Substantia nigra (tissue), 51 donors: ENCODE measurements at places on chromosomes 2 and 18.

DNA sequence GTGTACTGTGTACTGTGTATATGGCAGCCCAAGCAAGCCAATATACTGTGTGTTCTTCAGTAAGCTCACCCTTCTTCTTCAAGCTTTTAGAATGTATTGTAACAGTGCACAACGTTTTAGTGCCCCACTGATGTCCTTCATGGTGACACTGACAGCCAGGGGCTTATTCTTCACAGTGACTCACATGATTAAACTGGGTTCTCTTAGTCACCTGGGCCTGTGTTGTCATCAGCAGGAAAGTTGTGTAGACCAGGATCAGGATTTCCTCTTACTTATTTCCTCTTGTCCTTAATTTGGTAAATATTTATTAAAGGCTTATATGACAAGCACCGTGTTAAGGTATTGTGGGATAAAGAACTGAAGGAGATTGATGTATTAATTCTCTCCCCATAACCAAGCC, 67.9 kb upstream of the THOC1 start:
- DNase-seq = no peak

DNA sequence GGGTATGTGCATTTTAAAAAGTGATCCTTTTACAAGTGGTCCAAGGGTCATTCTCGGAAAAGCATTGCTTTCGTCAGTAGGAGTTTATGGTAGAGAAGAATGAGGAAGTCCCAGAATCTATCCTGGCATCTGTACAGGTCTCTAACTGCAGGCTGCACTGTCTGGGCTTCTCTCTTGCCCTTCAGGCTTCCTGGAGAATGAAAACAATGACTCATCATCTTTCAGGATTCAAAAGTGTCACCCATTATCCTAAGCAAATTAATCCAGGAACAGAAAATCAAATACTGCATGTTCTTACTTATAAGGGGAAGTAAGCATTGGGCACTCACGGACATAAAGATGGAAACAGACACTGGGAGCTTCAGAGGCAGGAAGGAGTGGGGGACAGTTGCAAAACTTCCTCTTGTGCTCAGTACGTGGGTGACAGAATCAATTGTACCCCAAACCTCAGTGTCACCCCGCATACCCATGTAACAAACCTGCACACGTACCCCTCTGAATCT, 60.2 kb upstream of the TXNDC2 start:
- no peak for DNase-seq

DNA sequence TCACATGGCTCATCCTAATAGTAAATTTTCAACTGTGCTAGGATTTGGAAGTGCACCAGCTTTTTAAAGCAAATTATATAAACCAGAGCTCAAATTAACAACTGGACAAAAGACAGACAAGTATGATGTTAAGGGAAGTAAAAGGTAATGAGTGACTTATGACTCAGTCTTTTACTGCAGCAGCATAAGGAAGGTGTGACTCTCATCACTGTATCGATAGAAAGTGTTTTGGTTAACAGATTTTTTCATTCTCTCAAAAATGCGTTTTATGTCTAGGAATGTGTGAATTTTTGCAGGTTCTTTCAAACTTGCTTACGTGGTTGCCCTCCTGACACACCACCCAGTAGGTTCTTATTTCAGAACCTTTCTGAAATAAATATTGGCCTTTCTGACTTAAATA, 244.2 kb upstream of the BOD1L2 start:
- no peak for DNase-seq

DNA sequence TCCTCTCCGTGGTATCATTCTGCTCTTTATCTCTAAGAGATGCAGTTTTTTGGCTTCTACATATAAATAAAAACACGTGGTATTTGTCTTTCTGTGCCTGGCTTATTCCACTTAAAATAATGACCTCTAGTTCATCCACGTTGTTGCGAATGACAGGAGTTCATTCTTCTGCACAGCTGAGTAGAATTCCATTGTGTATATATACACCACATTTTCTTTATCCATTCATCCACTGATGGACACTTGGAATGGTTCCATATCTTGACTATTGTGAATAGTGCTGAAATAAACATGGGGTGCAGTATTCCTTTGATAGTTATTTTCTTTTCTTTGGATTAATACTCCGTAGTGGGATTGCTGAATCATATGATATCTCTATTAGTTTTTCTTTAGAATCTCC, 262.3 kb downstream of the SOX11 start:
- DNase-seq = no peak

DNA sequence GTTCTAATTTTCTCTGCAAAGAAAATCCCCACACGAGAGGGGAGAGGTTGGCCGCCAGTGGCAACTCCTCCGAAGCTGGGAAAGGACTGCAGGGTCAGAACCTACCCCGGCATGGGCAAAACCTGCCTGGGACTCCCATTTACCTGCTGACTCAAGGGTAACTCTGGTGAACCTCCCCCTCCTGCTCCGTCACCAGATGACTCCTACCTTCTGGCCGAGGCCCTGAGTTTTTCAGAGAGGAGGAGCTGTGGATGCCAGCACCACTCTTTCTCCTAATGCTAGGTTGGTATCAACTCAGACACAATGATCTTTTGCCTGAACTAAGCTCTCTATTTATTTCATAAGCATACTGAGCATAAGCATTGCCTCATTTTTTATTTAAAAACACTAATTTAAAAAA, 96.6 kb downstream of the ALPK2 start:
- DNase-seq = no peak

- DNase-seq = no peak
These were observed 124.5 kb upstream of the CDC42EP3 start for GRCh38 chr2:37795938-37796337.

GRCh38 chr2:68230241-68231060, 21.9 kb downstream of the PPP3R1 start:
- DNase-seq = no peak

DNA sequence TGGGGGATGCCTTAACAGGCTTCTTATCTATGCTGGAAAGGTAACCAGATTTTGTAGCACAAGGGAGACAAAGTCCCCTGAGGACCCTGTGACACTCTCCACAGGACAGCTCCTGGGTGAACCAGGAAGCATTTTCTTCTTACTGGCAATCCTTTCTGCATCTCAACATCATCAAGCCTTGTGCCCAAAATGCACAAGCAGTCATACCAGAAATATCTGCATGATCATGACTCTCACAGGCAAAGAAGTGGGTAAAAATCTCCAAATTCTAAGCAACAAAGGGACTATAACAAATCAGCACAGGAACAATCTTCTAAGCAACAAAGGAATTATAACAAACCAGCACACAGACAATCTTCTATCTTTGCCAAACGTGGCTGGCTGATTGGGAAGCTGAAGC, 99.1 kb upstream of the CD226 start:
- DNase-seq = no peak

- DNase-seq = no peak
These were observed 73.8 kb upstream of the PROKR1 start for GRCh38 chr2:68569604-68570003.

DNA sequence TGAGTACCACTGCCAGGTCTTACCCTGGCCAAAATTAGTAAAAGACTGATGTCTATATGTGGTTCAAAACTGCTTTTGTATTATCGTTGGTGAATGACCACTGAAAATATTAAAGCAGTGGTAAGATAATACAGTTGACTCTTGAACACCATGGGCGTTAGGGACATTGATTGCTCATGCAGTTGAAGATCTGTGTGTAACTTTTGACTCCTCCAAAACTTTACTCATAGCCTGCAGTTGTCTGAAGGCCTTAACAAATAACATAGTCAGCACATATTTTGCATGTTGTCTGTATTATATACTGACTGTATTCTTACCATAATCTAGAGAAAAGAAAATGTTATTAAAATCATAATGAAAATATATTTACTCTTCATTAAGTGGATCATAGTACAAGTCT, 5.8 kb upstream of the ANKRD12 start:
- no peak for DNase-seq

DNA sequence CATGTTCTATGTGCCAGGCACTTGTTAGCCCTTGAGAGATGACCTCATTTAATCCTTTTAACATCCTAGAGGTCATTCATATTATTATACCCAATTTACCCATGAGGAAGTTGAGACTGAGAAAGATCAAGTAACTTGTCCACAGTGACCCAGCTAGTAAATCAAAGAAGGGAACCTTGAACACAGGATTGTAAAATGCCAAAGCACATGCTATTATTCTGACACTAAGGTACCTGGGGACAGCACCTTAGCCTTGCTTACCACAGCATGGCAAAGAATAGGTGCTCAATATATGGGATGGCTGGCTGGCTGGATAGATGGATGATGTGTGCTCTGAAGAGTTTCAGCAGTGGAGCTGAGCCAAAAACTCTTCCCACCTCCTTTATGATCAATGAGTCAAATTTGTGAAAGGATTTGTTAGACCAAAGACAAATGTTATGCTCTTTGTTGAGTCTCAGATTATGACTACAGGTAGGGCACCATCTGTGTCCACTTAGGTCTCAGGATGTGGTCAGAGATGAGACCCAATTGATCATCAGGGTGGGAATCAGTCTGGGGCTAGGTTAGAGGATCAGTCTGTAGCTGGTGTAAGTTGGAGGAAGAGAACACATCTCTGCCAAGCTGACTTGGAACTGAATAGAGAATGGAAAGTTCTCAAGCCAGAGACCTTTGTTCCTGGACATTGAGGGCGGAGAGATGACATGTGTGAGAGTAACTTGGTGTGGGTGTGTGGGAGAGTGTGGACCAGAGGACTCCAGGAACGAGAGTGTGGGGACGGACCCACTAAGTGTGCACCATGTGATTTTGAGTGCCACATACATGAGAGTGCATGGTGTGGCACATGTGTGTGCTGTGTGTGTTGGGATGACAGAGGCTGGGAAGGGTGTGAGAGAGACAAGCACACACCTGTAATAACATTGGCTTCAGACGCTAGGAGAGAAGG, 16.3 kb upstream of the PKDCC start:
- no peak for DNase-seq

- DNase-seq = no peak
These were observed 58.9 kb upstream of the RNU4ATAC start for GRCh38 chr2:121471532-121472469.

- peak; percentile 78 for DNase-seq
These were observed 807 bp downstream of the GAREM1 start for GRCh38 chr18:32469691-32470459.

- no peak for DNase-seq
These were observed 14.7 kb downstream of the DAPL1 start for GRCh38 chr2:158809816-158810215.

- DNase-seq = no peak
These were observed 17.9 kb upstream of the CREB1 start for GRCh38 chr2:207511851-207512250.

- no peak for DNase-seq
These were observed 886 bp downstream of the PRKCE start for GRCh38 chr2:45652090-45653031.
